ENCODE measurements at places on chromosomes 11 and 22.

DNA sequence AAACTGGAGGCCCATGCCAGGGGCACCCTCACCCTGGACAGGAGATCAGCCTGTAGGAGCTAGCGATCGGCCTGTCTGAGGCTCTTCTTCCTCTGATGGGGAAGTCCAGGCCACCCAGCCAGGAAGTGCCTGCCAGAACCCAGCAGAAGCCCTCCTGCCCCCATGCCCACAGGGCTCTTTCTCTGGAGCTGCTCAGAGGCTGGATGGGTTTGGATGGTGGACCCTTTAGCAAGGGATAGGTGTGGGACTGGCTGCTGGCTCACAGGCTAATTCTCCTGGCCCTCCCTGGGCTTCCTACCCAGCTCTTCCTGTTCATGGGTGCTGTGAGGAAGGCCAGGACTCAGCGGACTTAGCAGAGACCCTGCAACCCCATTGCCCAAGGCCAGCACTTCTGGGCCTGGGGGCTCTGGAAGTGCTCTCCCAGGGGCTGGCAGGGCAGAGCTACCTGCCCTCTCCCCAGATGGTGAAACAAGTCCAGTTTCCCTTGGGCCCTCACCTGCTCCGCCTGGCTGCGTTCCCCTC lies 7.6 kb downstream of the FXYD2 start:
- no peak for DNase-seq

- DNase-seq = no peak
Observed at GRCh38 chr11:58963551-58964104, 24.3 kb downstream of the GLYATL1 start.

- no peak for DNase-seq
Observed at GRCh38 chr11:32893093-32893342, 407 bp downstream of the QSER1 start.

- DNase-seq = no peak
Observed at GRCh38 chr11:200224-201003, 6.8 kb downstream of the BET1L start.

GRCh38 chr11:94840209-94840608 lies 72.1 kb downstream of the AMOTL1 start:
- DNase-seq = no peak

DNA sequence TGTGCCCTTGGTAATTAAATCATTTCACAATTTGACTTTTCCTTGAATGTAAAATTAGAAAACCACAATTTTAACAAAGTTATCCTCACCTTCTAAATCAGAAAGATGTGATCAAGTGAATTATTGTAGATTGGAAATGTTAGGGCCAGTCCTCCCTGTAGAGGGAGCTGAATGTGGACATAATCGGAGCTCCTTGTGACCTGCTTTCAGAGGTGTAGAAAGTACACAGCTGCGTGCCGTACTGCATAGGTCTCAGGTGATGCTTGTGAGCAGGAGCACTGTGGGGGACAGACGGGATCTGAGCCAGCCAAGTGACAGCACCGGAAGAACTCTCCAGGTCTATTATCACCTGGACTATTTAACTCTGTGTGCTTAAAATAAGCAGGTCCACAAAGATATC lies 338.0 kb downstream of the AASDHPPT start:
- no peak for DNase-seq

DNA sequence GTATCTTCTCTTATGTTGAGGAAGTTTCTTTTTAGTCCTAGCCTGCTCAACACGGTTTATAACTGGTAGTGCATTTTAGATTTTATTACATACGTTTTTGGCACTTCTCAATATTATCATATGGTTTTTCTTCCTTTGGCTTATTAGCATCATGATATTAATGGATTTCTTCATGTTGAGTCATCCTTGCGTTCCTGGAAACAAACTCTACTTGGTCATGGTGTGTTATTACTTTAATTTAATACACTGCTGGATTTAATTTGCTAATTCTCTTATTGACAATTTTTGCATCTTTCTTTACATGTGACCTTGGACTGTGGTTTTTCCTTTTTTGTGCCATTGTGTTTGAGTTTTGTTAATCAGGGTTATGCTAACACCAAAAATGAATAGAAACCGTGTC lies 20.5 kb downstream of the IGF2 start:
- no peak for DNase-seq

GRCh38 chr11:114173843-114174242 lies 114.3 kb downstream of the ZBTB16 start:
- DNase-seq = no peak

- no peak for DNase-seq
Observed at GRCh38 chr11:30595934-30596333, 9.8 kb upstream of the MPPED2 start.

DNA sequence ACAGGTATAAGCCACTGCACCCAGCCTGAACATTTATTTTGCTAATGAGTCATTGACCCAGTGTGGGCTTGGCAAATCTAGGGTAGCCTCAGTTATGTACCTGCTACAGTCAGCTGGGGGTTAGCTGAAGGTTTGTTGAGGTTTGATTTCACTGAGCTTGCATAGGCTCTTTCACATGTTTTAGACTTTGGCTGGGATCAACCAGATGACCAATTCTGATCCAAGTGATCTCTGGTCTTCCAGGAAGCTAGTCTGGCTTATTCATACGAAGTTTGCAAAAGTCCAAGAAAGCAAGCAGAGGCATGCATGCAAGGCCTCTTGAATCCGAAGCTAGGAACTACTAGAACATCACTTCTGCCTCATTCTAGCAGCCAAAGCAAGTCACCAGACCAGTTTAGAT lies 21.0 kb downstream of the SERPING1 start:
- no peak for DNase-seq

GRCh38 chr11:46144741-46145140 lies 23.5 kb upstream of the PHF21A start:
- DNase-seq = no peak

DNA sequence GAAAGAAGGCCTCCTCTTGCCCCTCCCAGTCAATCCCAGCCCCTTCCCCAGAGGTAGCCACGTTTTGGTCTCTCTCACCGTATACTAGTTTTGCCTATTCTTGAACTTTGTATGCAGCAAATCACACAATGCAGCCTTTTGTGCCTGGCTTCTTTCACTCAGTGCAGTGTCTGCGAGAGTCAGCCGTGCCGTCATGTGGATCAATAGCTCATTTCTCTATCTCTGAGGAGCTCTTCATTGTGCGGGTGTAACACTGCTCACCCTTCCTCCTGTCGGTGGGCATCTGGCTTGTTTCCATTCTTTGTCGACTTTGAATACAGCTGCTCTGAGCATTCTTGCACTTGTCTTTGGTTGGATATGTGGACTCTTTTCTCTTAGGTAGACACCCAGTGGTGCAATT lies 146.5 kb downstream of the CACNA1I start:
- no peak for DNase-seq

- DNase-seq = no peak
Observed at GRCh38 chr11:859394-860131, 16.9 kb downstream of the TSPAN4 start.

- DNase-seq = no peak
Observed at GRCh38 chr11:64990222-64990923, 6.4 kb downstream of the BATF2 start.
